ENCODE measurements at places on chromosomes 7 and 10.

DNA sequence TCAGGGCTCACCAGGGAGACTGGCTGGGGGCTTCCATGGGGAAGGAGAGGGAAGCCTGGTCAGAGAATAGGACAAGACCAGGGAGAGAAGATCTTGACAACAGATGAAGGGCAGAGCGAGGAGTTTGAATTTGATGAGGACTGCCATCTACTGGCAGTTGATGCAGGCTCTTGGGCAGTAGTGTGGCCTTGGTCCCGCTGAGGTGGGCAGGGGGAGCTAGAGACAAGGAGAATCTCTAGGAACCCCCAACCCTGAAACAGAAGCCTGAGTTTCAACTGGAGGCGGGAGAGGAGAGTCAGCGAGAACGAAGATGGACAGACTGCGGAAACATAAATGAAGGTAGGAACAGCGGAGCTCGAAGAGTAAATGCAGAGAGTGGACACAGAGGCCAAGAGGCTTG lies 81.0 kb downstream of the PPP1R3C start:
- DNase-seq, result peak; percentile 76

DNA sequence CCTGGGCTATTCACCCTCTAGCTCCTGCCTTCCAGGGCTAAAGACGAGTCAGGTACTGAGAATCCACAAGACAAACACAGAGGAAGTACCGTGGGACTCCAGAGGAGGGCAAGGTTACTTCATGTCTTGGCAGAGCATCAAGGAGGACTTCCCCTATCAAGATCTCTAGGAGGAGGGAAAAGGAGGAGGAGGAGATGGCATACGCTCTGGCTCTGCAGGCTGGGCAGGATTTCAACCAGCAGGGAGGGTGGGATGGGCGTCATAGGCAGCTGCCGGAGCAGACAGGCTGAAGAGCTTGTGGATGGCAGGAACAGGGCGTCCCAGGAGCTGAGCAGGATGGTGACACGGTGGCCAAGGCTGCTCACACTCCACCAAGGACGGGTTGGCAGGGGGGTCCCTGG lies 21.3 kb downstream of the MDH2 start:
- DNase-seq, result peak; percentile 84

GRCh38 chr10:45418849-45419675 lies 45.0 kb downstream of the ALOX5 start:
- no peak for DNase-seq

DNA sequence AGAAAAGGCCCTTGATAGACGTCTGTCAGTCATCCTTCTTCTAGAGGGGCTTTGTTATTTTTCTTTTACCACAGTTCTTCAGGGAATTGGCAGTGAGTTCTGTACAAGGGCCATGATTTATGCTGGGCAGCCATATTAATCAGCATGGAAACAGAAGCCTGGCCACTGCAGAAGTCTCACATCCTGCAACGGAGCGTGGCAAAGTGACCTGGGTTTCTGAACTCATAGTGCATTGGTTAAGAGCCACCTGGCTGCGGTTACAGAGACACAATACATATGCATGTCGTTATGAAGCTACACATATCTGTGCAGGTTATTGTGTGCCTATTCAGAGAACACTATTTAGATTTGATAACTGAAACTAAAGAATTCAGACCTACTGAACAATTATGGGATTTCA lies 419.4 kb upstream of the CELF2 start:
- DNase-seq, result no peak

DNA sequence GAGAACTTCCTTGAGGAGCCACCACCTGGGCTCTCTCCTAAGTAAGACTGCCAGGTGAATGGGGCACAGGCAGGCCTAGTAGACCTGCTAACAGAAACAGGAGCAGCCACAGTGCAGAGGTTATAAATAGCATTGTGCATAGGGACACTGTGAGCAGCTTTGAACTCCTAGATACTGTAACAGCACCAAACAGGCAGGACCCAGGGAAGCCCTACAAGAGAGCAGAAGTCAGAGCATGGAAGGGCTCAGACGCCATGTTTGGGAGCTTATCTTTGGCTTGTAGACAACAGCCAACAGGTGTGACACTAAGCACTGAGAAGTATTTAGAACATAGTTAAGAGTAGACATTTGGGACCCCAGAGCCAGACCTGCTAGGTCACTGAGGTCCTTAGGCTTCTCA lies 14.5 kb downstream of the XRCC2 start:
- no peak for DNase-seq

DNA sequence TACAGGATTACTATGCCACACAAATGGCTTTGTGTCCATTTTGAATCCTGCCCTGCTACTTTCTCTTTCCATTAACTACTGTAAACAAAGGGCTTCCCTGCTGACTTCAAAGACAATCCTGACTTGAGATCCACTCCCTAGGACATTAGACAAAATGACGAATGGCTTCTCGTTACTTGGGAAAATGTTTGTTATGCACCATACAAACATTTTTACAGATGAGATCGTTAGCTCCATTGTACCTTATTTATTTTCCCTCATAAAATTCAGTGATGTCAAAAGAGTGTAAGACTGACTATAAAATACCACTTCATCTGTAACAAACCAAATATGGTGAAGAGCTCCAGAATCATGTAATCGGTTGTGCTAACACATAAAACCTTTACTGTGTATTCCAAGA lies 121.8 kb downstream of the CD36 start:
- DNase-seq, result peak; percentile 55

DNA sequence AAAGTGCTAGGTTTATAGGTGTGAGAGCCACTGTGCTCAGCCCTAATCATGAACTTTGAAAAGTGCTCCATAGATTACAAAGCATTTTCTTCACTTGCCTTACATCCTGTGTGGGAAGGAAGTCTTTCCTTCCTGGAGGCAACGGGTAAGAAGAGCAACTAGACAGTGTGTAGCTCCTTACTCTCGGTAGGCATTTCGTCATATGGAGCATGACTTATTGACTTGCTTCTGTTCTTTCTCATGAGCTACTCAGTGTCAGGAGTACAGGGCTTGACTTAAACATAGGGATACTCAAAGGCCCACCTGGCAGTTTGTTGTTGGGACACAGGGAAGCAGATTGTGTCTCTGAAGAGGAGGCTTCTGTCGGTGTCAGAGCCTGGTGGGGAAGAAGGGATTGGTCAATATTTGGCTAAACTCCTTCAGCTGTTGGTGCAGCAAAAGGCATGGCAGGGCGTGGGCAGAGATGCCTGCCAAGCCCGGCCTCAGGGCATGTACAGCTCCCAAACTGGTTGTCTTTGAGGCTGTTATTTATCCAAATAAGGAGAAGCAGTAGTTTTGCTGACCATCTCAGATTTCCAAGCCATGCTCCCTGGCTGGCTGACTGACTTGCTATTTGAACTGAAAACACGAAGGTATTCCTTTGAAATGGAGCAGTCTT lies 248.9 kb downstream of the KIAA1217 start:
- DNase-seq, result peak; percentile 26

DNA sequence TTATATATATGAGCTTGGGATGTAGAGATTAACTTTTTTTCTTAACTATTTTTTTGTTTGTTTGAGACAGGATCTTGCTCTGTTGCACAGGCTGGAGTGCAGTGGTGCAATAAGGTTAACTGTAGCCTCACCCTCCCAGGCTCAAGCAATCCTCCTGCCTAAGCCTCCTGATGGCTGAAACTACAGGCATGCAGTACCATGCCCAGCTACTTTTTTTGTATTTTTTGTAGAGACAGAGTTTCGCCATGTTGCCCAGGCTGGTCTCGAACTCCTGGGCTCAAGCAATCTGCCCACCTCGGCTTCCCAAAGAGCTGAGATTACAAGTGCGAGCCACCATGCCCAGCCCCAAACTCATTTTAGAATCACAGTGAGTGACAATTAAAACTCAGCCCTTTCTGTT lies 105.2 kb downstream of the CUBN start:
- no peak for DNase-seq

DNA sequence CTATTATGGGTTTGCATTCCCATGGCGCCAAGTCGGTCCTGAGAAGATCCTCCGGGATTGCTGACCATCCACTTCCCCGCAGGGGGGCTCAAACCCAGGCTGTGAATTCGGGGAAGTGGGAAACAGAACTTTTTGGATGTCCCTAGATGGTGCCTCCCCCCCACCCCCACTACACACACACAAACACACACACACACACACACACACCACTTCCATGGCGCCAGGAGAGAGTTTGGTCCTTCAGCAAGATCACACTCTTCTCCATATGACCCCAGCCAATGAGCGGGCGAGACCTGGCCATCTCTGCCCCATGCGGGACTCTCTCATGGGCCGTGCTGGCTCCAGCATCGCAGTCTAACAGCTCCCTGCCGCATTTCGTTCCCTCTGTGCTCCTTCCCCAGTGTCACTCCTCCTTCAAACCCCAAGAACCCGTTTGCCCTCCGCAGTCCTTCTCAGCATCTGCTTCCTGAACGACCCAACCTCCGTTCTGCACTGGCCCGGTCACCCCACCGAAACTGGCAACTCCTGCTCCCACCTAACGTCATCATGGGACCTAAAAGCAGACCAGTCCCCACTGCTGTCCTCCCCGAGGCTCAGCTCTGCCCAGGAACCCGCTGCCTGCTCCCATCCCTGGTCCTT lies 32.1 kb upstream of the TNRC18 start:
- no peak for DNase-seq

Measured in A549 (cell line).